NCI-H2107 (cell line): ENCODE measurements at places on chromosomes 1 and 21.

DNA sequence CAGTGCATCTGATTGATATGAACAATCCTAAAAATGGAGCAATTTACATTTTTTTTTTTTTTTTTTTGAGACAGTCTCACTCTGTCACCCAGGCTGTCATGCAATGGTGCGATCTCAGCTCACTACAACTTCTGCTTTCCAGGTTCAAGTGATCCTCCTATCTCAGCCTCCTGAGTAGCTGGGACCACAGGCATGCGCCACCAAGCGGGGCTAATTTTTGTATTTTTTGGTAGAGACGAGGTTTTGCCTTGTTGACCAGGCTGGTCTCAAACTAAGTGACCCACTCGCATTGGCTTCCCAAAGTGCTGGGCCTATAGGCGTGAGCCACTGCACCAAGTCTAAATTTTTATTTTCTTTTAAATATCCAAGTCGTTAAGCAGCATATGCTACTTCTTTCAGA is 109.0 kb downstream of the FAF1 start:
- no peak for DNase-seq

DNA sequence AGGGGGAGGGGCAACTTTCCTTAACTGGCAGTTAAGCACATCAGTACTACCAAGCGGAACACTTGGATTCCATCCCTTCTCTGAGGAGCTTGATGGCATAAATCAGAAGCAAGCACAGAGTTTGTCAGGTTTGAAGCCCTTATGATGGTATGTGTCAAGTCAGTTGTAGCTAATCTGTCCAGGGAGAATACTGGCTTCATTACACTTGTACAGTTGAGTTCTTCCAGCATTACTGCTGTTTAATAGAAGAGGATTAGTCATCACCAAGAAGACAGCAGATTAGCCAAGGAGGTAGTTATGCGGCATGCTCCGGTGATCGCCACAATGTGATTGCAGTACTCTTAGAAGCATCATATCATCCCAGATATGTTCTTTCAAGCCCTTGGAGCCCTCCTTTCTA is 2.1 kb upstream of the TDRD5 start:
- DNase-seq = no peak

- DNase-seq = no peak
Observed at GRCh38 chr1:5858844-5859407, 133.3 kb downstream of the NPHP4 start.

- no peak for DNase-seq
Observed at GRCh38 chr1:86155051-86155806, 1.3 kb downstream of the COL24A1 start.

DNA sequence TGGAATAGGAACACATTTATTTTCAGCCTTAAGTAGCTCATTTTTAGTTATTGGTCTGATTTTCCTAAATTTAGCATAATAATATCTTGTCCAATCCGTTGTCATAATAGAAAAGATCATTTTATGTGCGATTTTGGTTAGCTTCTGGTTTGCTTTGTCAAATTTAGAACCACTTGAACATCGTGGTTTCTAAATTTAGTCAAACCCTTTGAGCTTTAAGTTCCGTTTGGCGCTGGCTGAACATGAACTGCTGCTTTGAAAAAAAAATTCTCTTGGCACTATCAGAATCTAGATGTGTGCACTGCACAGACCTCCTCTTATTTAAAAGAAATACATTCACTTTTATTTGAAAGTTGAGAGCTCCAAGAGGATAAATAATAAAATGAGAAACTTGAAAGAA is 370.6 kb downstream of the PTPRC start:
- no peak for DNase-seq

DNA sequence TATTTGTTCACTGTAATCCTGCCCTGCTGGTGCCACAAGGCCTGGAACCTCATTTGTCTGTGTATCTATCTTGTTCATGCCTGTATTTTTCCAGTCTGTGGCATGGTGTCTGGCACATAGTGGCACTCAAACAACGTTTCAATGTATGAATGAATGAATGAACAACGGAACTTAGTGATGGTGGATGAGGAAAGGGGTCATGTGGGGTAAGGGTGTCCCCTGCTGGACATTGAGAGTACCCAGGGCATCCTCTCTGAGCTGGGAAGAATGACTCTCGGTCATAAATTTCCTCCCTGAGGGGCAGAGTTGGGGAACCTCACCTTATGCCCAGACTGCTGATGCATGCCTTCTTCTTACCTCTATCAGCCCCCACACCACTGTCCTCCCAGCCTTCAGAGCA is 18.9 kb upstream of the ZNF683 start:
- no peak for DNase-seq

DNA sequence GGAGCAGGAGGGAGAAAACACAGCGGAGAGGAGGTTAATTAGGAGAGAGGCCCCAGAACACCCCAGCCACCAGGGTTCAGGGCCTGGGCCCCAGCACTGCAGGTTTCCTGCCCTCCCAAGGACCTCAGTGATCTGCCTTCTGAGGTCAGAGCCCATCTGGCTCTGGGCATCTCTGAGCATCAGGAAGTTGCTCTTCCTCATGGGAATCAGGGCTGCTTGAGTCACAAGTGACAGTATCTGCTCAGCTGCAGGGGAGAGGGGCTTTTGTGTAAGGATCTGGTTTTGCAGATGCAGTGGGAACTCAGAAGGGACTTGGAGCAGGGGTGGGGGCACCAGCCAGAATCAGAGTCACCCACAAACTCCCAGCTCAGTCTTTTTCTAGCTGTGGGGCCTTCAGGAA is 472.1 kb downstream of the PTPRU start:
- DNase-seq = no peak

DNA sequence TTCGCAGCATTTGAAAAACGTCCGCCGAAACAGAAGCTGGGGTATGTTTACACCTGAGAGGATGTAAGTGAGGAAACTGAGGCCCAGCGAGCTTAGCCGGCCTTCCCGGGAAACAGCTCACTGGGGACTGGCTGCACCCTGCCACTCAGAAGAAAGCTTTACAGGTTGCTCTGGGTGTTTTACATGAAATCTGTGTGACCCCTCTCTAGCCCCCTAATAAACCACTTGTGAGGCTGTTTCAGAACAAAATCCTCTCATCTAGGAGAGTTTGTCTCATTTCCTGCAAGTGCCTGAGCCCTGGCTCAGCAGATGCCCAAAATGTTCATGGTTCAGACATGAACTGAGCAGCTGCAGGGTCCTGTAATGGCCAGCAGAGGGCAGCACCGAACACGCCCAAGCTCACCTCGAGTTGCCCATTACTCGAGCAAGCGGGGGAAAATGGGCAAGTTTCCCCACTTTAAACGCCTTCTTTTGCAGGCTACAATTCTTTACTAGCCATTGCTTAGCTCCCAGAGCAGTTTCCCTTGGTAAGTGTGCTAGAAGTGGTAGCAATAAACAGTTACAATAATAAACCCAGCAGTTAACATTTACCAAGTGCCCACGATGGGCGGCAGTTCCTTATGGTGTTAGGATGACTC is 76.4 kb downstream of the FHAD1 start:
- DNase-seq = peak; percentile 55

DNA sequence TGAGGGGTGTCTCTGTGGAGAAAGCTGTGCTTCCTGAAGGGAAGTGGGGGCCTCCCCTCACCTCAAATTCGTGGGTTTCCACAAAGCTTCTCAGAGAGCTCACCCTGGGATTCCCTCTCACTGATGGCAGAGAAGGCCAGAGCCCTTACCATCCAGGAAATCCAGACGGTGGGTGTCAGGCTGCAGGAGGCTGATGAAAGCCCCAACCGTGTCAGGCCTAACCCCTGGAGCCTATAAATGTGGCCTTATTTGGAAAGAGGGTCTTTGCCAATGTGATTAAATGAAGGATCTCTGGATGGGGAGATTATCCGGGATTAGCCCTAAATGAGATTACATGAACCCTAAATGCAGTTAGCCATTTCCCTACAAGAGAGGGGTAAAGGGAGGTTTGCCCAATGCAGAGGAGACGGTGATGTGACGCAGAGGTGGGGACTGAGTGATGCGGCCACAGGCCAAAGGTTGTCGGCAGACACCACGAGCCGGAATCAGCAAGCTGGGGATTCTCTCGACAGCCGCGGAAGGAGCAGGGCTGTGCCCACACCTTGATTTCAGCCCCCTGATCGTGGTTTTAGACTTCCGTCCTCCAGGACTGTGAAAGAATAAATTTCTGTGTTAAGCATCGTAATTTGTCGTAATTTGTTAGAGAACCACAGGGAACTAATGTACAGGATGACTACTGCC is 82.6 kb downstream of the TOMM20 start:
- DNase-seq = no peak

- DNase-seq = no peak
Observed at GRCh38 chr1:81889166-81889565, 88.4 kb downstream of the ADGRL2 start.

DNA sequence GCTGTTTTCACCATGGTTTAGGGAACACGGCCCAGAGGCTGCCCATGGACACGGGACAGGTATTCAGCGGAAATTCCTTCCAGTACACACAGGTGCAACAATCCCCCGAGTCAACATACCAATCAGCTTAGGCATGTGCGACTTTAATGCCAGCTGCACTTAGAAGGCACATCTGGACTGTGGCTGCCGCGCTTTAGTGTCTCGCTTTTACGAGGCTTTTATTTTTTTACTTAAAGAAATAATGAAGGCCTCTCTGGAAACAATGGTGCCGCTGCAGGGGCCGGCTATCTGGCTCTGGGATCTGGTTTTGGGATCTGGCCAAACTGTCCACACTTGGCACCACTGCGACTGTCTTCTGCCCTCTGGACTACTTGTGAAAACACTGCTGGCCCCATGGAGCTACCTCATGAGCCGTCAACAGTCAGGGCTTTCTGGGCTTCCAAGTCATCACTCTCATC is 55.5 kb downstream of the SLC66A1 start:
- DNase-seq = no peak

DNA sequence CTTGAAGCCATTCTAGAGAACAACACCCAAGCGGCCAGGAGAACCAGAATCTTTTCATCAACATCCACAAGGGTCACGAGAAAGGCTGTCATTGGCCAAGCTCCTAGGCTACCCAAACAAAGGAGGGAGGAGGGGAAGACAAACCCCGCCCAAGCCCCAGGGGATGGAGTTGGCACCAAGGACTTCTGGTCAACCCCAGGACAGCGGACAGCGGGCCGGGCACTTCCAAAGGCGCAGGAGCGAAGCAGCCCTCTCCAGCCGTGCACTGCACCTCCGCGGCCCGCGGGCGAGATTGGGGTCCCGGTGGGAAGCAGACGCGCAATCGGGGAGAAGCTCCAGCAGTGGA is at the start of gene CLIC6:
TSS of gene CLIC6 (plus strand) at position 192 of the 346 bp plus-strand sequence. CDS start 395 bp downstream, outside the sequence.
- DNase-seq = no peak

GRCh38 chr1:154328318-154329151 is 3.2 kb downstream of the ATP8B2 start:
- DNase-seq = peak; percentile 52

- DNase-seq = no peak
Observed at GRCh38 chr1:191895462-191896058, 262.7 kb upstream of the RGS18 start.

DNA sequence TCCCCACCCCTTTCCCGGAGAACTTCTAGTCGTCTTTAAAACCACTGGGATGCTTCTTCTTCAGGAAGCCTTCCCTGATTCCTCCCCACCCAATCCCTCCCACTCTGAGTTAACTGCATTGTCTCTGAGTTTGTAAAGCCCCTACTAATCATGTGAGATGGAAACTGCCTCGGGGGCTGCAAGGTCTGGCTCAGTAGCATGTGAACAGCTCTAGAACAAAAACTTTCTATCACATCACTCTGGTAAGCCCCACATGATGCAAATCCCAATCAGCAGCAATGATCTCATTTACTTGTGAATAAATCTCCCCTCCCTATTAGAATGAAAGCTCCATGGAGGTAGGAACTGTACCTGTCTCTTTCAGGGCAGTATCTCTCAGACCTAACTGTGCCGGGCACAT is 141.0 kb upstream of the JUN start:
- DNase-seq = no peak

DNA sequence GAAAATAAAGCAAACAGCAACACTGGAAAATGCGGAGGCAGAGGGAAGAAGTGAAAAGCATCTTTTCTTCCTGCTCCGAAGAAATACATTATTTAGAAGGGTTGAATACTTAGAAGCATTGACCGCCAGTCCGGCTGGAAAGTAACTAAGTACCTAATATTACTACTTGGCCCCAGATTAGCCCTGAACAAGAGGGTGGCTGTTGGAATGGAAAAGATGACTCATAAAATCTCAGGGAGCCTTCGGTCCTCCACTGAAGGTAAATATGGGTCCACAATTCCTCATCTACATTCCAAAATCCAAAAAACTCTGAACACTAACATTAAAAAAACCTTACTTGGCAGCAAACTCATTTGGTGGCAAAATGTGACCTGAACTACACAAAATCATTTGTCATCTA is 40.1 kb downstream of the BCAR3 start:
- no peak for DNase-seq

DNA sequence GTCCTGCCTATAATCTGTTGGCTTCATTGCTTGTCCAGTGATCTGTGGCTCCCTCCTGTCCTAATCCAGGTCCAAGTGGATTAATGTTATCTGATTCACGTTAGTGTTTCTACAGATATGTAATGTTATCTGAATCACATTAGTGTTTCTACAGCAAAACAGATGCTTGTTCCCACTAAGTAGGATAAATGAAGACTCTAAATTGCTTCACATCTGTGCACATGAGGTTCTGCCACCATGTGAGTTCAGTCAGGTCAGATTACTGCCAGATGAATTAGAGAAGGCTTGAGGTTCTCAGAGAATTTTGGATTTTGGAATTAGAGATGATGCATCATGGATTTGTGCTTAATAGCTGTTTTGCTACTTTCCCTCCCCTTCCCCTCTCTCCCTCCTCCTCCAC is 13.2 kb downstream of the DISC1 start:
- no peak for DNase-seq

GRCh38 chr1:76854255-76854654 is 13.0 kb upstream of the ST6GALNAC5 start:
- no peak for DNase-seq

DNA sequence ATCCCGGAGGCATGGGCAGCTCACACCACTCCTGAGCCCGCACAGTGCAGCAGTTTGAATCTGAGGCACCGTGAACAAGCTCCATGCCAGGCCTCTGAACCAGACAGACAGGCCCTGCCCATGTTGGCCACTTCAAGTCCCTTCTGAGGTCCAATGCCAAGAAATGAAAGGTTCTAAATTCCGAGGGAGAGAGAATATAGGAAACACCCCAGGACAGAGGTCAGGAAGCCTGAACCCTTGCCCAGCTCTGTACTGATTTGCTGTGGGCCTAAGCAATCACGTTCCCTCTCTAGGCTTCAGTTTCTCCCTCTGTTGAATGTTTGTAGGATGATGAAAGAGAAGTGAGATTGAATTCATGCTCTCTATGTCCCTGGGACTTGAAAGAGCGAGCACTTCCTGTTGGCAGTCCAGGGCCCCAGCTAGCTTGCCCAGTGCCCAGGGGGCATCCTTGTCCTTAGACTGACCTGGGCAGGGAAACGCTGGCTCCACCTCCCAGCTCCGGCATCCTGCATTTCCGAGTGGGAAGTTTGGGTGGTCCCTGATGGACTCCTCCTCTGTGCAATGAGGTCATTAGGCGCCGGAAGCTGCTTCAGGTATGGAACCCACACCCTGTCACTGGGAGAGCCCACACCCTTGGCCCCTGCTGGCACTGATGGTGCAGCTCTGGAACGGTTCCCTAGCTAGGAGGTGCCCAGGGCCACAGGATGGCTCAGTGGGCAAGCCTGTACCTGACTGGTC is 242.4 kb upstream of the TMEM51 start:
- no peak for DNase-seq
